ENCODE measurements at places on chromosomes 2 and 18.

GRCh38 chr2:185787227-185788145 is 48.9 kb downstream of the FSIP2 start:
- H3K27me3 ChIP-seq: no peaks in the 10 kb centered on the region
- H3K36me3 ChIP-seq: no peaks in the 10 kb centered on the region
- DNase-seq: no peak
- H3K4me1 ChIP-seq: no peaks in the 10 kb centered on the region

GRCh38 chr2:228613133-228613850 is 431.8 kb upstream of the SPHKAP start:
- H3K4me3 ChIP-seq: no peak overlapping the region
- no peak for DNase-seq
- no peaks in the 10 kb centered on the region for H3K27me3 ChIP-seq
- no peak overlapping the region for H3K27ac ChIP-seq
- no peaks in the 10 kb centered on the region for H3K4me1 ChIP-seq

DNA sequence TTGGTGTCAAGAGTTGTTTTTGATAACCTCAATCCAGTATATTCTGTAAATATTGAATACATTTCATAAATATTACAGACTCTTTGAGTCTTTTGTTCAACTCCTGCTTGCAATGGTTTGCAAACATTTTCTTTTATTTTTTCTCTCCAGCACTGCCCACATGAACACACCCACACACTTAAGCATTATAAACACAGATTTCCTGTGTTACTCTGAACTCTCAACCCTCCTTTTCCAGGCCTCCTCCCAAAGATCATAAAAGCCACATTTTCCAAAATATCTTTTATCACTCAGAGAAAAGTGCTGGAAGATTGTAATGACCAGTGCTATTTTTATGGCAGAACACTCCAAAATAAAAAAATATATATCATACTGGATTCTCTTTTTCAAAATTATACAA is 20.5 kb downstream of the ARHGAP25 start:
- no peak overlapping the region for H3K4me3 ChIP-seq
- H3K36me3 ChIP-seq: no peaks in the 10 kb centered on the region
- H3K27me3 ChIP-seq: no peaks in the 10 kb centered on the region
- peaks cover 1% of the 10 kb centered on the region for H3K4me1 ChIP-seq
- DNase-seq: no peak

DNA sequence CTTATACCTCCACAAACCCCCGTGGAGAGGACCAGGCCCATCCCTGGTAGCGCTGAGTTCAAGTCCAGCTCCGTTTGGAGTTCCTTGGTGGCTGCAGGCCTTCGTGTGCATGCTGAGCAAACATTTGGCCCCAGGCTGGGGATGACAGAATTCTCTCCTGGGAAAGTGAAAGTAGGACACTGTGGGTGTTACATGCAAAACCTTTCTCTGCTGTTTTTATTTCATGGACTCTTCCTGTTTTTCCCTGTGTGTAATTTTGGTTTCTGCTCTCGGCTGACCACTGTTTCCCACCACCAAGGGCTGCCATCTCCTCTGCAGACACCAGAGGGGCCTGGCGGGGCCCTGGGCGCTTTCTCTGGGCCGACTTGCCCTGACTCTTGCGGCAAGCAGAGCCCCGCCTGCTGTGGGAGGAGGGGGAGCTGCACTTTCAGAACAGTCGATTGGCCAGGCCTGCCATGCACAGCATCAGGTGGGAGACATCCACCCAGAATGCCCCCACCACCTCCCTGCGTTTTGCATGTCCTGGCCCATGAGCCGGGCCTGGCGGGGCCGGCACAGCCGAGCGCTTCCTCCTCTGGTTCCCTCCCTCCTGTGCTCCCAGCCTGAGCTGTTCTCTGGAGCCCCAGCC is 102.4 kb downstream of the CABLES1 start:
- H3K27ac ChIP-seq: no peak overlapping the region
- H3K4me3 ChIP-seq: no peak overlapping the region
- H3K27me3 ChIP-seq: no peaks in the 10 kb centered on the region
- no peak for DNase-seq

GRCh38 chr2:95016616-95017015 is 8.9 kb upstream of the MAL start:
- H3K27ac ChIP-seq: no peak overlapping the region
- H3K4me1 ChIP-seq: no peaks in the 10 kb centered on the region
- no peaks in the 10 kb centered on the region for H3K36me3 ChIP-seq
- no peak for DNase-seq

GRCh38 chr2:205245001-205245400 is 437.3 kb upstream of the NRP2 start:
- no peaks in the 10 kb centered on the region for H3K36me3 ChIP-seq
- H3K27me3 ChIP-seq: no peaks in the 10 kb centered on the region
- no peak for DNase-seq
- H3K4me1 ChIP-seq: no peaks in the 10 kb centered on the region
- no peak overlapping the region for H3K27ac ChIP-seq
- H3K4me3 ChIP-seq: no peak overlapping the region

GRCh38 chr2:134952608-134953007 is 34.0 kb downstream of the CCNT2 start:
- no peak for DNase-seq
- peaks cover 17% of the 10 kb centered on the region for H3K36me3 ChIP-seq
- no peaks in the 10 kb centered on the region for H3K4me1 ChIP-seq
- H3K27me3 ChIP-seq: no peaks in the 10 kb centered on the region
- H3K27ac ChIP-seq: no peak overlapping the region
- H3K4me3 ChIP-seq: no peak overlapping the region

- no peak for DNase-seq
- no peak overlapping the region for H3K4me3 ChIP-seq
- no peaks in the 10 kb centered on the region for H3K4me1 ChIP-seq
- no peaks in the 10 kb centered on the region for H3K36me3 ChIP-seq
- H3K27me3 ChIP-seq: no peaks in the 10 kb centered on the region
Observed at GRCh38 chr2:43005245-43005974, 213.0 kb upstream of the HAAO start.

- H3K27me3 ChIP-seq: no peaks in the 10 kb centered on the region
- H3K27ac ChIP-seq: no peak overlapping the region
- no peak overlapping the region for H3K4me3 ChIP-seq
- no peak for DNase-seq
Observed at GRCh38 chr2:13607139-13607538, 890.4 kb downstream of the TRIB2 start.

GRCh38 chr18:23541349-23542093 is 38.2 kb downstream of the RMC1 start:
- no peaks in the 10 kb centered on the region for H3K27me3 ChIP-seq
- H3K36me3 ChIP-seq: peaks cover 40% of the 10 kb centered on the region
- no peaks in the 10 kb centered on the region for H3K4me1 ChIP-seq
- no peak for DNase-seq

DNA sequence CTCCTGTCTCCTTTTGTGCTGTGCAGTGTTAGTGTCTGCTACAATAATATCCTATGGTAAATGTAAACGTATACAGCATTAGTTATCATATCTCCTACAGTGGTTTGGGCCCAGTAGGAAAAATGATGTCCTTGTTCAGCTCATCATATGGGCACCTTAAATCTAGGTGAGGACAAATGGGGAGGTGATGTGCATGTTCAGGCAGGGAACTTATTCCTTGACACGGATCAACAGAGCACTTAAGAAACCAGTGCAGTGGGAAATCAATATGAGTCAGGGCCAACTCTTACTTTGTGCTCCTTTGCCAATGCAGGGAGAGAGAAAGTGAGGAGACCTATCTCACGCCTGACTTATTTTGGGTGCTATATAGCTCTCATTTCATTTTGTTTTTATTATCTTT is 76.4 kb downstream of the KLHL14 start:
- no peak overlapping the region for H3K27ac ChIP-seq
- H3K36me3 ChIP-seq: no peaks in the 10 kb centered on the region
- DNase-seq: no peak
- H3K4me3 ChIP-seq: no peak overlapping the region

- no peaks in the 10 kb centered on the region for H3K4me1 ChIP-seq
- H3K27ac ChIP-seq: no peak overlapping the region
- no peaks in the 10 kb centered on the region for H3K27me3 ChIP-seq
- H3K36me3 ChIP-seq: no peaks in the 10 kb centered on the region
- no peak for DNase-seq
Observed at GRCh38 chr2:19138264-19138825, 220.1 kb downstream of the OSR1 start.

All from iPS DF 6.9 (cell line).